Right renal pelvis (tissue), 4 donors: ENCODE measurements at places on chromosomes 12 and 14. TPM values are rescaled to one million over a fixed set of nuclear protein-coding genes. Genes with fewer than 3 reads are reported as not detected.

DNA sequence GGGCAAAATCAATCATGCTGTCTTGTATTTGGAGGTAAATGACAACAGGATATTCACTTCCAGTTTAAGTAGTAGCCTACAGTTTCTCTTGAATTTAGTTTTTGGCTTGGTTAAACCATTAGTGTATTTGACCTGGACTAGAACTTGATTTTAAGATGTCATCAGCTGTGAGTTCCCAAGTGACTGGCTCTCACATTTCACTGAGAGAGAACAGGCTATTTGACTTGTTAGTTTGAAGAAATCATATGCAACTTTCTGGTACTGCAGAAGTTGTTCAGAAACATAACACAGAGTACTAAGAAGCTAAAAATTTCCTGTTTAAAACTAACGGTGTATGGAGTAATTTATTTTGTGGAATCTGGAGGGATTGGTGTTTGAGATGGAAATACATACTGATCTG lies 22.3 kb downstream of the MNAT1 start:
- DNase-seq, result no peak

The POTEM gene
- polyA plus RNA-seq, result not detected

GRCh38 chr12:130478786-130479185 lies 141.1 kb downstream of the PIWIL1 start:
- DNase-seq, result no peak

DNA sequence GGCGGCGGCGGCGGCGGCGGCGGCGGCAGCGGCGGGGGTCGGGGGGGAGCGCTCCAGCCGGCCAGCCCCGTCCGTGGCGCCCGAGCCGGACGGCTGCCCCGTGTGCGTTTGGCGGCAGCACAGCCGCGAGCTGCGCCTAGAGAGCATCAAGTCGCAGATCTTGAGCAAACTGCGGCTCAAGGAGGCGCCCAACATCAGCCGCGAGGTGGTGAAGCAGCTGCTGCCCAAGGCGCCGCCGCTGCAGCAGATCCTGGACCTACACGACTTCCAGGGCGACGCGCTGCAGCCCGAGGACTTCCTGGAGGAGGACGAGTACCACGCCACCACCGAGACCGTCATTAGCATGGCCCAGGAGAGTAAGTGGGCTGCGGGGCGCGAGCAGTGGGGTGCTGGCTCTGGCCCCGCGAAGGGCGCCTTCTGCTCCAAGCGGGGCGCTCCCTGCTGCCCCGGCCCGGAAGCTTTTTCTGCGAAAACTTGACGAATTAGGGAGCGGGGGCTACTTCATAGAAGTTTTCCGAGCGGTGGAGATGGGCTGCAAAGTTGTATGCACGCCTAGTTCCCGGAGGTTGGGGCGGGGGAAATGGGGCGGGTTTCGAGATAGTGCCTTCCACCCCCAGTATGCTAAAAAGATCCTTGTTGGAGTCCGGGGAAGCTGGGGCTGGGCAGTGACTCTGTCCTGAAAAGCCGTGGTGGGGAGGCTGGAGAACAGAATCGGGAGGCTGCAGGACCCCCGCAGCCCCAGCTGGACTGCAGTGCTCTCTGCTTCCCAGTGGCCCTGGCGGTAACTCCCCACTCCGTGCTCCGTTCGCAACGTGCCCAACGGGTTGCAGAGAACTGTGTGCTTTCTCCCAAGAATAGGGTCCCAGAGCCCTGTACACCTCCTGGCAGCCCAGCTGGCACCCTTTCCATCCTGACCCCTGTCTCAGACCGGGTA lies 751 bp downstream of the GDF11 start:
- DNase-seq, result no peak
